ENCODE measurements at places on chromosomes 5 and 9.
A peak's percentile ranks its signal among the peaks of the same experiment; 100 is the strongest.

DNA sequence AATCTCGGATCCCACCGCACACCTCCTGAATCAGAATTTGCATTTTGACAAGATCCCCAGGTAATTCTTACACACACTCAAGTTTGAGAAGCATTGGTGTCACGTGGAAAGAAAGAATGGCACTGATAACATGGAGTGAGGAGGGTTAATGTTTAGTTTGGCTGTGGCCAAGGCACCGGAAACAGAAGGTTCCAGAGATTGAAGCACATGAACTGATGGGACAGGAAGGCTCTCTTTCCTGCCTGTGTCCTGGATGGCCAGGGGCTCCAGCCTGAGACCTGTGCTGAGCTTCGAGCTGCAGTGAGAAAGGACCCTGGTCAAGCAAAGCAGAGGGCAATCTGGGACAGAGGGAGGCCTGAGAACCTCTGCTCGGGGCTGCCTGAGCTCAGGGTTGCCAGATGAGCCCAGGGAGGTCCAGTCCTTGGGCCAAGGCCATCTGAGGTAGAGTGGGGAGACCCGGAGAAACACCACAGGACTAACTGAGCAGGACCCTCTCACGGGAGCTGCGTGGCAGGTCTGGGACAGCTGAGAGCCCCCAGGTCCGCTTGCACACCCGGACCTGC is 27.3 kb downstream of the AFAP1L1 start:
- DNase-seq, result no peak

DNA sequence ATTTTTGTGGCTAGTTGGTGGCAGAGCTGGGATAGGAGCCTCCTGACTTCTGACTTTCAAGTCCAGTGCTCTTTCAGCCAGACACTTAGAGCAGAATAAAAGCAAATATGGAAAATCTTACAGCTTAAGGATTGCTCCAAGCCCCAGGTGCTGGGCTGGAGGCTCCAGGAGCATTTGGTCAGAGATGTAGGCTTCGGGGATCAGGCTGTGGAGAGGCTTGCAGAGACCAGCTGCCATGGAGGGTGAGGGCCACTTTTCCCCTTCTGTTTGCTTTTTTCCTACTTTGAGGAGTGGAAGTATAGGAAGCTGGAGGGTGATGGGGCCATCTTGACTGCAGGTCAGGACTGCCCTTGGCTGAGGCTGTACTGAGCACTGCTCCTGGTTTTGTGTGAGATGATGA is 58.9 kb downstream of the RGS3 start:
- DNase-seq, result no peak

DNA sequence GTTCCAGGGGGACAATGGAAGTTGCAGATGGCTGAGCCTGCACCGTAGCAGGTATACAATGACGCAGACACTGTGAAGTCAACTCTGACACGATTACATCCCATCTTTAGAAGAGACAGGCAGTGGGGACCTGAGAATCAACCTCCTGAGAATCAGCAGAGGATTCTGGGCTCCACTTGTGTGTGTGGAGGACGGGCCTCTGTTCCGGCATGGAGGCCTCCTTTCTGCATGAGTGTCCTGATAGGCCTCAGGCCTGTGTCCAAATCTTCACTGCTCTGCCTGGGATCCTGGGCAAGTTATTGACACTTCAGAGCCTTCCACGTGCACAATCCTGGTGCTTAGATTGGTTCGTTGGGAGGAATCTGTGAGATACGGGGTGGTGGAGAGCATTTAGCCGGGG is 151.2 kb upstream of the COL5A1 start:
- no peak for DNase-seq

DNA sequence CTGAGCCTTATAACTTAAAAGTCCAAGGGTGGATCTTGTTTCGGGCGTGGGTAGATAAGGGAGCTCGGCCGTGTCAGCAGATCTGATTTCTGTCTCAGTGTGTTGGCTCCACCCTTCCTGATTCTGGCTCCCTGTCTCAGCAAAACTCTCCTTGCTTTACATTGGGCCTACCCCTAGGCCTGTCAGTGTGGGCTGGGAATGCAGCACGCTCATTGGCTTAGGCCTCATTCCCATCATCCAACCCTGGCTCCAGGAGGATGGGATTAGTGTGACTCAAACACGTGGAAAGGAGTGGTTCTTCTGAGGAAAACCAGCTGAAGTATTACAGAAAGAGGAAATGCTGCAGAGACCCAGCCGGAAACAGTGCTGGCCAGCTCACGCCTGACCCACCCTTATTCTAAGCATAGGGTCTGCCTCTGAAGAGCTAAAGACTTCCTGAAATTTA is 59.9 kb downstream of the ZFAND5 start:
- DNase-seq, result peak; percentile 75

Data from forelimb muscle (tissue), 1 donor.